Dermis microvascular lymphatic vessel endothelial cell (primary cell): ENCODE measurements at places on chromosomes 1 and 21. TPM values are rescaled to one million over a fixed set of nuclear protein-coding genes. Genes with fewer than 3 reads are reported as not detected.

The FCGR3A gene
- total RNA-seq: not detected in 2 replicates

The MROH9 gene
- total RNA-seq: not detected in 2 replicates

The ILDR2 gene
- under 0.01 TPM in 1 of 2 replicates, not detected in the other for total RNA-seq

DNA sequence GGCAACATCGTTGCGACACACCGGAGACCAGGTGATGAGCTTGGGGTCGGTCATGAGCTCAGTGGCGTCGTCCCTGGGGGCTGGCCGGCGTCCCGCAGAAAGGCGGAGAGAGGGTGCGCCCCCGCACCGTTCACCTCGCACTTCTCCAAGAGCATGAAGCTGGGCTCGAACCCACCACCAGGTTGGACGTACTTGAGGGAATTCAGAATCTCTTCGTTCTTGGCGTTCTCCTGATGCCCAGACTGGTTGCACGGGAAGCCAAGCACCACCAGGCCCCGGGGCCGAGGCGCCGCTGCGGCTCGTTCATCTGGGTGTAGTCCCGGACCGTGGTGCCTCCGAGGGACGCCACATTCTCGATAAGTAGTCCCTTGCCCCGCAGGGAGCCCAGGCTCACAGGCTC, 176.6 kb upstream of the ADAMTS5 start:
- no peak for DNase-seq

- no peak for DNase-seq
Observed at GRCh38 chr21:17795146-17796036, 23.8 kb downstream of the C21orf91 start.

DNA sequence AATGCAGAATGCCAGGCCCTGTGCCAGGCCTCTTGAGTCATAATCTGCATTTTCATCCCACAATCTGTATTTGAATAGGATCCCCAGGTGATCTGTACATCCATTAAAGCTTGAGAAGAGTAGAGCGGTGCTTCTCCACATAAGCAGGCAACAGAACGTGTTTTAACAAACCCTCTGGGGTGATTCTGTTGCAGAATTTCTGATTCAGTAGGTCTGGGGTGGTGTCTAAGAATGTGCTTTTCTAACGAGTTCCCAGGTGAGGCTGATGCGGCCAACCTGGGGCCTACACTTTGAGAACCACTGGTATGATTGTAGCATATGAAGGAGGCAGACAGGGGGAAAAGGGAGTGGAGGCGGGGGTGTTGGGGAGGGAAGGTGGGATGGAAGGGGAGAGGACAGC, 78.4 kb upstream of the POU3F1 start:
- no peak for DNase-seq

DNA sequence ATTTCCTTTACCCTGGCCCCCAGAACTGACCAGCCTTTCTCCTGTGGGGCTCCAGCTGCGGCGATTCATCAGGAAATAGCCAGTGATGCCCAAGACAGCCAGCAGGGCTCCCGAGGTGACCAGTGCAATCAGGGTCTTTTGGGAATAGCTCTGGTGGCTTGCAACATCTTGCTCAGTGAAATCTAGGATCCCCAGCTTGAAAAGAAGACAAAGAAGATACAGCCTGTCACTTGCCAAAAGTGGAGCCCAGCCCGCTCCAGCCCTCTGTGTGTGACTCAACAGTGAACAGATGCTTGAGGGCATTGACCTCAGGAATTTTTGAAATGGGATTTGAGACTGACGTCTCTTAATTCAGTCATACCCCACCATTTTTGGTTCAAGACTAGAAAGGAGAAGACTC, 22.3 kb downstream of the CD34 start:
- peak; percentile 47 for DNase-seq
